ENCODE measurements at places on chromosomes 2 and 18.
A peak's percentile ranks its signal among the peaks of the same experiment; 100 is the strongest.

DNA sequence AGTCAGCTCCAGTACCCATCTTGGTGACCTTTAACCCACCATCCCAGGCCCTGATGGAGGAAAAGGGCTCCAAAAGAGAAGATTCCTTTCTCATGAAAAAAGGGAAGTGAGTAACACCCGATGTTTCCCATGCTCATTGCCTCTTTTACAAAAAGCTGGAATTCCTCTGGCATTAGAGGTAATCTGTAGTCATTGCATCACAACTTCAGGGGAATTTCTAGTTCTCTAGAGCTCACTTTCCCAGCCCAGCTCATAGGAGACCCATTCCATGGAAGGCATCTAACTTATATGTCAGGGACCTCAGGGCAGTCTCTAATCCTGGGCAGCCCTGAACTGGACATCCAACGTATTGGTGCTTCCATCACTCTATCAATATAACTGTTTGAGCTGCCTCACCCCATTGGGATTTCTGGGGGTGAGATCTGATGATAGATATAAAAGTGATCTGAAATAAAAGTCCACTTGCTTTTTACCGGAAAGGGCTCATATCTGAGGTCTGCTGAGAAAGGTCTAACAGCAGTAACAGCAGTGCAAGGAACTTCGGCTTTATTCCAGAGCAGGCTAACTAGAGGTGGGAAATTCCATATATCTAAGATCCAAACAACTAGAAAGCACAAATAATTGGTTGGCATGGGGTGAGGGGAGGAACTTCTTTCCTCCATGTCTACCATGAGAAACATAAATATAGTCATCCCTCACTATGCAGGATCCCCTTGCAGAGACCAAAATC is 106.1 kb downstream of the ETAA1 start:
- no peak for DNase-seq

DNA sequence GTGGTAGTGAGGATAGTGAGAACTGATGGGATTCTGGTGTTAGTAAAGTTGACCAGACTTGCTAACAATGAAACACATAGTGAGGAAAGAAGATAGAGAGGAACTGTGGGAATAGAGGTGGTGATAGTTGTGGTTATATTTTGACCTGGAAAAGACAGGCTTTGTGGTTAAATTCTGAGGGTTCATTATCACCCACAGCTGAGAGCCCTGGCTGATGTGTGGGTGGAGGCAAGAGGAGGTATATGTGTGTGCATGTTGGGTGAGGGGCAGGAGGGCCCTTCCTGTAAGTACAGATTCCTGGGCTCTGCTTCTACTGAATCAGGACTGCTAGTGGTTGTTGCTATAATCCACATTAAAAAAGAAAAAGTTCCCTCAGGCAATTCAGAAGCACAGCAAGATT is 26.2 kb upstream of the TMEM163 start:
- DNase-seq: no peak

DNA sequence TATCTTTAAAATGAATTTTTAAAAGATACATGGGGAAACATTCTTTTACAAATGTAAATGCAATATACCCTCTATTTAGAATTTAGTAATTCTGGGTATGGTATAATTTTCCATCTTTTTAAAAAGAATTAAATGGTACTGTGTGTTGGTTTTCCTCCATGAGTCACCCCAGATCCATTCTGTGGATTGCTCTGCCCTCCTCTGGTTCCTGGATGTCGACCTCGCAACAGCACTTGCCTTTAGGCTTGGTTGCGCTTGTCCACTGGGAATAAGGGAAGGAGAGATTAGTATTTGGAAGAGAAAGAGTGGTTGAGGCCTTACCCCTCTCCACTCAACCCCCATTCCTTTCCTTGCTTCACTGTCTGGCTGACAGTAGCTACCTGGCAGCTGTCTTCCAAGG is 90.4 kb downstream of the FTCDNL1 start:
- DNase-seq: no peak

DNA sequence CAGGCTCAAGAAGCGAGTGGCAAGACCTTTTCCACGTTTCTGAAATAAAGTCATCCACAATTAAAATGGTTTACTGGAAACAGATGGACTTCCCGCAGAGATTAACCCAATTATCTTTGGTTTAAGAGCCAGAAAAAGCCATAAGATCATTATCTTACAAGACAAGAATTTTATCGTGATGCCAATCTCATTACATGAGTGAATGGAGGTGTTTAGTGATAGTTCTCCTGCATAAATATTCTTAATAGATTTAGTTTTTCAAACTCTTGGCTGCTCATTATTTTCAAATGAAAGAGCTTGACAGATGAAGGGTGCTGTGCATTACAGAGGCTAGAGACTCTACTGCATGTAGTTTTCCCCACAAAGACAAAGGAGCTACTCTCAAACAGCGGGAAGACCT is 1028.4 kb upstream of the PIK3C3 start:
- DNase-seq: no peak

- DNase-seq: no peak
Observed at GRCh38 chr2:62661263-62661635, 44.3 kb upstream of the EHBP1 start.

- no peak for DNase-seq
Observed at GRCh38 chr2:5933669-5934068, 241.5 kb downstream of the SOX11 start.

GRCh38 chr2:75751360-75751759 is 40.6 kb upstream of the GCFC2 start:
- no peak for DNase-seq

DNA sequence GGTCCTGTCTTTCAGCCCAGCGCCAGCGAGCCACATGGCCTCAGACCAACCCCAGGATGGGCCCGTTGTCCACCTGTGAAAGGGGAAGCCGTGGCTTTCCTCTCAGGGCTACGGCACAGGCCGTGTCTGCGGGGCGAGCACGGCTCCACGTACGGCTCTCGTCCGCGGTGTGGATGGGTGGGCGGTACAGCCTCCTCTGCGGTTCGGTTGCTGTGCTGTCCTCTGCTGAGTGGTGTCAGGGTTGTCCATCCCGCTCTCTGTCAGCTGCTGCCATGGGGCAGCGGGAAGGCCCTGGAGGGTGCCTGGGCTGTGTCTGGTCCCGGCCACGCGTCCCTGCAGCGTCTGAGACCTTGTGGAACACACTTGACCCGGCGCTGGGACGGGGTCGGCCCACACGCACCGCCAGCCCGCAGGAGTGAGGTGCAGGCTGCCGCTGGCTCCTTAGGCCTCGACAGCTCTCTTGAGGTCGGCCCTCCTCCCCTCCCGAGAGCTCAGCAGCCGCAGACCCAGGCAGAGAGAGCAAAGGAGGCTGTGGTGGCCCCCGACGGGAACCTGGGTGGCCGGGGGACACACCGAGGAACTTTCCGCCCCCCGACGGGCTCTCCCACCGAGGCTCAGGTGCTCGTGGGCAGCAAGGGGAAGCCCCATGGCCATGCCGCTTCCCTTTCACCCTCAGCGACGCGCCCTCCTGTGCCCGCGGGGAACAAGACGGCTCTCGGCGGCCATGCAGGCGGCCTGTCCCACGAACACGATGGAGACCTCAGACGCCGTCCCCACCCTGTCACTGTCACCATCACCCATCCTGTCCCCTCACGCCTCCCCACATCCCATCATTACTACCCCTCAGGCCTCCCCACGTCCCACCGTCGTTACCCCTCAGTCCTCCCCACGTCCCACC is 128.7 kb downstream of the NFATC1 start:
- peak; percentile 35 for DNase-seq

Measured in stimulated activated CD4-positive, alpha-beta T cell treated with anti-CD3 and anti-CD28 coated beads, TNF-alpha, amount 100 ng/mL, for 1 hour (primary cell).